ENCODE measurements at places on chromosomes 4 and X.
A peak's percentile ranks its signal among the peaks of the same experiment; 100 is the strongest.

DNA sequence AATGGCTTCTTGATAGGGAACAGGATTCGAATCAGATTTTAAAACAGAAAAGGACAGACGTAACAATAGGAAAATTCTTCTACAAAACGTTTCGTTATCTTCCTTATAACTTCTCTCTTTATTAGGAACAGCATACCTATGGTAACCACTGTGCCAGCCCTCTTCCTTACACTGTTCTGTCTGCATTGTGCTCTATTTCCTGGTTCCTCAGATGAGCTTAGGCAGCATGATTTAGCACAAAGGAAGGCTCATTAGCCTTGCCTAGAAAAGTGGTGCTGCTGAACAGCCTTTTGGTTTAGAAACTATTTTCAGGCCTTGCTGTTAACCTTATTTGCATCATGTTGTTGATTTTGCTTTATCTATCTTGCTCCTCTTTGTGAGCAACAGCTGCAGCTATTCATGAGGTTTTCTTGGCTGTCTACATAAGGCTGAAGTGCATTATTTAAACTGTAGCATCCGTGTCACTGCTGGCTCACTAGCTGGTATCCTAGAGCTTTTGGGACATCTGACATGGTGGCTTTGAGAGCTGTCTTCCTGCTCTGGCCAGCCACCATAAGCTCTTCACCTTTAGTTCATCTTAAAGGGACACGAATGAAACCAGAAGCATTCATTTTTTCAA is 69.9 kb upstream of the NRK start:
- no peak for DNase-seq

DNA sequence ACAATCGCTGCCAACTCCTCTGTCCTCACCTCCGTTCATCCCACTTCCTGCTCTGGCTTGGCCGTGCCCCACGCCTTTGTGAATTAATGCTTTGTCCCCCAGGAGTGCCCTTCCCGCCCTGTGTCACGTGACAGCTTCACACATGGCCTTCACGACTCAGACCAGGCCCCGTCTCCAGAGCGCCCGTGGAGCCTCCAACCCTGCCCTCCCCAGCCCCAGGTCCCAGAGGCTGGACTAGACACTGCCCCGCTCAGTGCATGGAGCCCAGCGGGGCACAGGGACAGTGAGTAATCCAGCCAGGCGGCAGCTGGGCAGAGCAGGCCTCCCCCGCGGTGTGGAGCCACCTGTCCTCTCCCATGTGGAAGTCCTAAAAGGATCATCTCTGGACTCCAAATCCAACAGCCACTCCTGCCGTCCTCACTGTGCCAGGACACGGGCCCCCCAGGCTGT is 7.4 kb downstream of the ADRA2C start:
- DNase-seq, result no peak

GRCh38 chr4:33052241-33052640 is 2332.1 kb downstream of the PCDH7 start:
- no peak for DNase-seq

DNA sequence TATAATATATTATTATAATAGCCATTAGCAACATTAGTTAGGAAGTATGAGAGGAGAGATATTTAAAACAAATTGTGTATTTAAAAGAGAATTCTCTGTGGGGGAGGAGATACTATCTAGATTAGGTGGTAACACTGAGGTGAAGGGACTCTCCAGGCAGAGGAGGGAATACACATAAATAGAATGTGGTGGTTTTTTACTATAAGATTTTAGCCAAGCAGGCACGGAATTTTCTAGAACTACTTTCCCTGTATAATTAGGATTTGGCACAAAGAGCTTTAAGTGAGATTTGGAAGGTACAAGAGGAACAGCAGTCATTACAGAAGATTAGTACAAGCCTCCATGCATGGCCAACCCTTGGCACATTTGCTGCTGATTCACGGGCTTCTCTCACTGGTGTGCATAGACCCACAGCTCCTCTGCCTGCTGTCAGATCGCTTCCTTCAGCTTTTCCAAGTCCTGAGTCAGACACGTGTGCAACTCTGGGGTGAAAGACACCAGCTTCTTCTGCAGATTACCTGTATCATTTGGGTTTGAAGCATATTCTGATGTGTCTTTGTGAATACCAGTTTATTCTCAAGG is 685.5 kb downstream of the KCTD8 start:
- DNase-seq, result peak; percentile 4

- no peak for DNase-seq
These were observed 102.0 kb downstream of the HDAC8 start for GRCh38 chrX:72470532-72471223.

DNA sequence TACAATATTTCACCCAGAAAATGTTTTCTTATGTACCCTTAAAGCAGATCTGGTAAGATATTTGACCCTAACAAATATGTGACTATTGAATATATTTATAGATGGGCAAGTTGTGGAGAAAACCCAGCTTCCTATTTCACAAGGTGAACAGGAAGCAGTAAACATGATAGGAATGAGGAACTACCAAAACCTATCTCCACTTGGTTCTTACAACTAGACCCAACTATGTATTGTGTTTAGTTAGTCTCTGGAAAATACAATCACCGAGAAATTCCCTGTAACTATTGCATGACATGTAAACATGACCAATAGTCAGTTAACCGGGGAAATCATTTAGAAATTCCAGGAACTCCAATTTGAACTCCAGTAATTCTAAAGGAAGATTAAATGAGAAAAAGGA is 8.4 kb upstream of the RXFP1 start:
- DNase-seq, result no peak

DNA sequence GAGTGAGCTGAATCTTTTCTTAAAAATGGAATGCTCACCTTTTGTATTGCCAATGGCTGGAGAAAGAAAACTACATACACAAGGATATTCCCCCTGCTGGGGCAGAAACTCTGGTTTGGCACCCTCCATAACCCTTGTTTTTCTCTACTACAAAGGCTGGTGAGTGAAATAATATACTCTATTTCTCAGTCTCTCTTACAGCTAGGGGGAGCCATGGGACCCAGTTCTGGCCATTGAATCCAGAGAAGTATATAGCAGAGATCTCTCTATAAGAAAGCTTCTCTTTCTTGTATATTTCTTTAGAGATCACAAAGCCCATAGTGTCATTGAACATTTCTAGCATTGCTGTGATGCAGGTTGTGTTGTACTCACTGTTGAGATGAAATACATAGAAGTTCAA is 49.8 kb downstream of the SMPX start:
- DNase-seq, result no peak

DNA sequence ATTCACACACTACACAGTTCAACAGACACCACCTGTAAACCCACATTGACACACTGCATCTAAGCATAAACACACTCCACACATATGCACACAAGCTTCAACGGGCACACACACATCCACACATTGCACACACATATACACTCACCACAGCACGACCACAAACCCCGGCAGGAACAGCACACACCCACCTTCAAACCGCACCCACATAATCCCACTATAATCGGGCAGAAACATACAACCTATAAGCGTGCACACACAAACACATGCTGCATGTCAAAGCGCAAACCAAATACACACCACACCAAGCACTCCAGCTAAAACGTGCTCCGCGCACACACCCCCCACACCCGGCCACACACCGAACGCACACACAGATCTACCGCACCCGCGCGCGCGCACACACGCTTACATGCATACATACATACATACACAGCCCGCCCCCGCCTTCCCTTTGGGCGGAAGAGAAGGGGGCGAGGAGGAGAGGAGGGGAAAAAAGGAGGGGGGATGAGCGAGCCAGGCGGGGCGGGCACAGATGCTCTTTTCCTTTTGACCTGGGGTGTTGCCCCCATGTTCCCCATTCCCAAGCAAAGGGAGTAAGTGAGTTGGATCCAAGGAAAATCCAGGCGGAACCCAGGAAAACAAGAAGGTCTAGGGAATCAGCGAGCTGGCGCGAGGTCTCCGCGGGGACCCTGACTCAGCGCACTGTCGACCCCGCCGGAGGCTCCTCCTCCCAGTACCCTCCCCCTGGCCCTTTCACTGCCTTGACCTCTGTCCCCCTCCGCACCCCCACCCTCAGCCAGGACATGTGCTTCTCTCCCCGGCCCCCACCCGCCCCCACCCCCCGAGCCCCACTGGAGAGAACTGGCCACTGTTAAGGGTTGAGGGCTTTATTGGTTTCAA is 9.9 kb downstream of the ARHGAP36 start:
- no peak for DNase-seq

DNA sequence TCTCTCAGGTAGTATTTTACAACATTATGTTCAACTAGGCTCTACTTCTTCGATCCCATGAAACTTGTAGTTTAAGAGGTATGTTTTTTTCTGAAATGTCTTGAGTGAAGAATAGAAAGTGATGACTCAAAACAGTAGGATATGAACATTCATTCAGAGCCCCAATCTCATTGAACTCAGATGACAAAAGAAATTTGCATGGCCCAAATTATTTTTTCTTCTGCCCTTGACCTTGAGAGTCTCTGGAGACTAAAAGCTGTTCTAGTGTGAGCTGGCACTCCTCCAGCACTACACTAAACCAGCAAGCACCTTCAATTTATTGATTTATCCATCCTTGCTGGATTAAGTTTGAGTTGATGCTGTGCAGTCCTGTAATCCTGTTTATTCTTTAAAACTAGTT is 4.0 kb downstream of the DCLK2 start:
- no peak for DNase-seq

DNA sequence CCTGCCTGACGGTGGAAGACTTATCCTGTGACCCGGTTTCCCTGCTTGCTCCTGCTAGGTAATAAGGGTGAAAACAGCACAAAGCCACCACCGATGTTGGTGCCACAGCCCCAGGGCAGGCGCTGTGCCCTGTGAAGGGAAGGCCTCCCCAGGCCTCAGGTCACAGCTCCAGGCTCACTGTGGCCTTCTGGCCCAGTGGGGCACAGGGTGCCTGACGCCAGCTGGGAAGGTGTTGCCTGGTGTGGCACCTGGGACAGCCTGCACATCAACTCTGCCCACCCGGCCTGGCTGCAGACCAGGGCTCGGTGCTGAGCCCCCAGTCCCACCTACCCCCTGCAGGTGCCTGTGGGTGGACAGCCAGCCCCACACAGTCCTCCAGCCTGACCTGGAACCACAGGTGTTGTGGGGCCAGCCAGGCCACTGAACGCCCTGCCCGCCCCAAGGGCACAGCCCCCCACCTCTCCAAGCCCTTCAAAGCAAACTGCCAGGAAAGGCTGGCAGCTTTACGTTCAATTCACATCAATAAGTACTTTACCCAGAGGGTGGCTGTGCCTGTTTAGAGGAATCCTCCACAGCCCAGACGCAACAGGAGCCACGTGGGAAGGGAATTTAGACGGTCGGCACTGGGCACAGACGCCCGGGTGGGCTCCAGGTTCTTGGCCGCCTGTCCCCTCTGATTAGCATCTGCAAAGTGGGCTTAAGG is 54.3 kb downstream of the ZFYVE28 start:
- DNase-seq, result no peak

DNA sequence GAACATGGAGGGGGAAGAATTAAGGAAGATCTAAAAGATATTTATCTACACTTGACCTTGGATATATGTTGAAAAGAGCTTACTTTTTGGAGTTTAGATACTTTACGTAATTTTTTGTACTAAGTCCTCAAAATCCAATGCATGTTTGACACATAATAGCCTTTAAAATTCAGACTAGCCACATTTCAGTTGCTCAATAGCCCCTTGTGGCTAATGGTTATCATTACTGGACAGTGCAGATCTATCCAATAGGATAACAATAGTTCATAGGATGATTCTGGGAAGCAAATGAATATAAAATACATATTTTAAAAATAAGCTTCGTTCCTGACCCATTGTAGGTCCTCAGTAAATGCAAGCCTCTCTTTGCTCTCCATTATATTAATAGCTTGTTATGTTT is 13.8 kb downstream of the AP1AR start:
- DNase-seq, result no peak

DNA sequence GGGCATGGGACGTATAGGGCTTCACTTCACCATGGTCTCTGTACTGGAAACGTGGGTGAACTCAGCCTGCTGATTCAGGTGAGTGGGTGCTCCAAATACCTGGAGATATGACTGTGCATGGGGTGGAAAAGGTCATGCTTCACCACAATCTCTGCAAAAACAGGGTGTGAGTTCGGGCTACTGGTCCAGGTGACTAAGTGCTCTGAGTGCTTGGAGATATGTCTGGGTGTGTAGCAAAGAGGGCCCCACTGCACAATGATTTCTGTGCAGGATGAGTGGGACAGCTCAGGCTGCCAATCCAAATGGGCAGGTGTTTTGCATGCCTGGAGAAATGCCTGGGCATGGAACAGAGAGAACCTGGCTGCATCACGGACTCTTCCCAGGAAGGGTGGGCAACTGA is 11.2 kb upstream of the CPXCR1 start:
- DNase-seq, result no peak

- DNase-seq, result no peak
These were observed 115.1 kb downstream of the RBM47 start for GRCh38 chr4:40514497-40514951.

- no peak for DNase-seq
These were observed 70.3 kb downstream of the DCK start for GRCh38 chr4:71063711-71064110.

GRCh38 chr4:26263165-26263564 is 57.6 kb upstream of the RBPJ start:
- no peak for DNase-seq

DNA sequence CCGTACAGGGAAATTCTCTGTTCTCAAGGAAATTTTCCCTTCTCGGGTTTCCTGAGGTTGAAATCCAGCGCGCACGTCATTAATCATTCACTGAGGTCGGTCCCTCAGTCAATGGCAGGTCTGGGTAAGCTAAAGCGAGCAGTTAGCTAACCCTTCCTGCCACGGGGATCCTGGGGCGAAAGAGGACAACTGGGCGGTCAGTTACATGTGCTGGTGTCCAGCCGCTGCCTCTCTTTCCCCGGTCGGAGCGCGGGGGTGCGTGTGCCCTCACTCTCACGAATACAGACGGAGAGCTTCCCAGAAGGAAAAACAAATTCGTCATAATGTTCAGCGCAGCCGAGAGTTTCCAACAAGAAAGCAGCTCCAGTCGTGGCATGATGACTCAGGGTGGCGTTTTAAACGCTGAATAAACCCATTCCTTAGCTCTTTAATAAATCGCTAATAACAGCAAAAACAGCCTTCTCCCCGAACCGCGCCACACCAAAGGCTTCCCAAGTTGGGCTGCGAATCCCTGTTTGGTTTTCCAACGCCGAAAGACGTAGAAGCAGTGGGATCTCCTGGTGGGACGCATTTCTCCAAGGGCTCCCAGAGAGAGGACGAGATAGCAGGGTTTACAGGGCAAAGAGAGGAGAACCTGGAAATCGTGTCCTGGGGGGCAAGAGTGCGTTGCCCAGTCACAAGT is 752 bp upstream of the FGF5 start:
- DNase-seq, result peak; percentile 66

GRCh38 chrX:23822841-23823240 is 39.9 kb downstream of the SAT1 start:
- no peak for DNase-seq

- no peak for DNase-seq
These were observed 18.3 kb upstream of the CXCR3 start for GRCh38 chrX:71636438-71637252.

GRCh38 chr4:141447761-141448160 is 188.6 kb upstream of the IL15 start:
- no peak for DNase-seq

DNA sequence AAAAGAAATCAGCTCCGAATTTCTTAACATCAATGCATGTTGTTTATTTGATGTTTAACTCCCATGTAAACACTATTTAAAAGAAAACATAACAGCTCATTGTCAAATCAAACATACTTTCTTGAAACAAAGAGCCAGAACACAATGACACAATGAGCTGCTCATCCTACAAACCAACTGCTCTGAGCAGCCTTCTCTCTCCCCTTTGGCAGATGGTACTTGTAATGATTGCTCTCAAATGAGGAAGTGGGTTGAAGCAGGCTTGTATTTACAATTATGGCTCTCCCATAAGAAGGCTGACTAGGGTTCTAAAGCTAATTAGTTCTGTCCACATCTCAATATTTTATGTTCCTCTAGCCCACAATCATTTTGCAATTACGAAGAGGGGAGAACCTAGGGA is 637.8 kb upstream of the ADGRL3 start:
- DNase-seq, result no peak

Data from epithelial cell of proximal tubule (primary cell).